Glutamatergic neuron (in vitro differentiated cells): ENCODE measurements at places on chromosomes 7 and 10. TPM values are rescaled to one million over a fixed set of nuclear protein-coding genes. Genes with fewer than 3 reads are reported as not detected.

Gene NRP1
- 100 TPM for total RNA-seq

GRCh38 chr10:74587109-74587854, 239.1 kb upstream of the KAT6B start:
- DNase-seq: no peak

- no peak for DNase-seq
Observed at GRCh38 chr10:48700493-48700892, 15.8 kb downstream of the WDFY4 start.

GRCh38 chr10:27100813-27101347, 586 bp upstream of the ANKRD26 start:
- peak; percentile 17 for DNase-seq

DNA sequence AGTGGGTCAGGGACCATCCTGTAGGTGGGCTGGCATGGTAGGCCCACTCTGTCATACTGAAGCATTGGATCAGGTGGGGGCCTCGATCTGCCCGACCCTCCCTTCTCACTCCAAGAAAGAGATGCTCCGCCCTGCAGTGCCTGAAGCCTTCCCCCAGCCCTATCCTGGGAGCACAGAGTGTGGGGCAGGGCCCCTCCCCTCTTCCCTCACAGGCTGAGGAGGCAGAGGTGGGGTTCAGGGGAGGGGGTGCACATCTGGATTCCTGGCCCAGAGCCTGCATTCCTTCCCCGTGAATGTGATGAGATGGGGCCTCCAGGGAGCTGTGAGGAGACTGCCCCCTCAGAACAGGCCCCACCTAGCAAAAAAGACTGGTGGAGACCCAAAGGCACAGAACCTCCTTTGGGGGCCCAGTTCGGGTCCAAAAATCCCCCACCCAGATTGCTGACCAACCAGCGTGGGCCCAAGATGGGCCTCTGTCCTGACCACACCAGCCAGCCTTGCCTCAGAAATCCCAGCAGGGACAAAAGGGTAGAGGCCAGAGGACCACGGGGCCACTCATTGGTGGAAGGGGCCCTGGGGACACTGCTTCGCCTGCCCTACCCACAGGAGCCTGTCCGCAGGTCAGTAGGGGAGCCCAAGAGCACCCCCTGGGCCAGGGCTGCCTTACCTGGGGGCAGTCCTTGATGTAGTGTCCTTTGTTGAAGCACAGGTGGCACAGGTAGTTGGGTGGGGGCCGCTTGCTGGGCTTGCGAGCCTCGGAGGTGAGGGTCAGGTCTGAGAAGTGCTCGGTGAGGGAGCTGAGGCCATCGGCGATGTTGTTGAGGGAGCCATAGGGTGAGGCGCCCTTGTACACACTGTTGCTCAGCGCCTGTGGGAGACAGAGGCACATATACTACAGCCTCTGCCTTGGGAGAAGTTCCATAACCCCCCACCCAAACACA, 13.3 kb downstream of the ZCCHC24 start:
- peak; percentile 8 for DNase-seq
